ENCODE measurements at places on chromosomes 6 and 20.

- DNase-seq, result no peak
Observed at GRCh38 chr6:85390105-85390728, 59.7 kb upstream of the NT5E start.

GRCh38 chr6:73340048-73340447 lies 14.0 kb downstream of the DPPA5 start:
- no peak for DNase-seq

- DNase-seq, result no peak
Observed at GRCh38 chr20:50246367-50247195, 56.0 kb downstream of the CEBPB start.

DNA sequence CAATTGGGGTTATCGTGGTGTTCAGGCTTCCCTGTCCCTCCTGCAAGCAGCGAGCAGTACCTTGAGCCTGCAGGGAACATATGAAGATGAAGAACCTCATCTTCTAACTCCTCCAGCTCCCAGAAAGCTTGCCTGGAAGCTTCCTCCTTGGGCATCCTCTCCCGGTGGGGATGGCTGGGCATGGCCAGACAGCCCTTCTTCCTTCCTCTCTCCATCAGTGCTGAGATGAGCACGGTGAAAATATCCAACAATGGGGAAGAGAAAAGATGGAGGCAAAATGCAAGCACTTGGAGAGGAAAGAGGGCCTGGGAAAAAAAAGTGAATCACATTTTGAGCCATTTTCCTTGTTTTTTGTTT lies 107.7 kb upstream of the FOXA2 start:
- no peak for DNase-seq

DNA sequence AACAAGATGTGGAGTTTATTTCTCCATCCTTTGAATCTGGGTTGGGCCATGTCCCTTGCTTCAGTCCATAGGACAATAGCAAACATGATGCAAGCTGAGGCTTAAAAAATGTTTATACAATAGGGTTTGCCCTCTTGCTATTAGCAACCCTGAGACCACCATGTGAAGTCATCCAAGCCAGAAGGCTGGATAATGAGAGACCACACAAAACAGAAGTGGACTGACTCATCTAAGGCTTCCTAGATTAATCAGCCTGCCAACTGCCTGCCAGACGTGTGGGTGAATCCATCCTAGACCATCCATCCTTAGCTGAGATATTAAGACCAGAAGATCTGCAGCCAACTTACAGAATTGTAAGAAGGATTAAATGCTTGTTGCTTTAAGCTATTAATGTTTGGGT lies 38.1 kb upstream of the ISM1 start:
- no peak for DNase-seq

DNA sequence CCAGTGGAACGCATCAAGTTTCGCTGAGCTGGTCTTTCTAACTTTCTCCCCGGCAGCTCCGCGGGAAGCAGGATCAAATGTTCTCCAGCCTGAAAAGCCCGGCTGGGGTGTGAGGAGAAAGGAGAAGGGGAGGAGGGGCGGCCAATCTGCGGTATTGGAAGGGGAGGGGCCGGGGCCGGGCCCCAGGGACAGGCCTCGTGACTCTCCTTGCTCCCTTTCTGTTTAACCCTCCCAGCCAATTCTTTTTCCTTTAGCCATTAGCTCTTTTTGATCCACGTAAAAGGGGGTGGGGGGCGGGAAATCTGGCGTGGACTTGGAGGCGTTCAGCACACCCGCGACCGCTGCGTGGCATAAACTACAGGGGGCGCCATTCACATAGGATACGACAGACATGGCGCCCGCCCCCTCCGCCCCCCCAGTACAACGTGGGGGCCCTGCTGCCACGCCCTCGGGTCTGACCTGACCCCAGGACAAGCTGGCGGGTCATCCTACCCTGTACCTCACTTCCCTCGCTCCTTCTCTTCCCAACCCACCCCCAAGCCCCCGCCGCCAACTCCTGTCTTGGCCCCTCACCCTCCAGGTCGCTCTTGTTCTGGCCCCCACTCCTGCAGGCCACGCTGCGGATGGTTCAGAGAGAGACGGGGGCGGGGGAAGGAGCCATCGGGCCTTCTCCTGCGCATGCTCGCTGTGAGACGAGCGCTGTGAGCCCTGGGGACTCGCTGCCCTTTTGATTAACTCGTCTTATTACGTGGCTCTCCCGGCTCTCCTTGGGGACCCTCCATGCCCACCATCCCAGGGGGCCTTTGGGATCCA lies 7.8 kb upstream of the MDGA1 start:
- peak; percentile 94 for DNase-seq

GRCh38 chr20:52869698-52870501 lies 102.3 kb upstream of the TSHZ2 start:
- DNase-seq, result no peak

DNA sequence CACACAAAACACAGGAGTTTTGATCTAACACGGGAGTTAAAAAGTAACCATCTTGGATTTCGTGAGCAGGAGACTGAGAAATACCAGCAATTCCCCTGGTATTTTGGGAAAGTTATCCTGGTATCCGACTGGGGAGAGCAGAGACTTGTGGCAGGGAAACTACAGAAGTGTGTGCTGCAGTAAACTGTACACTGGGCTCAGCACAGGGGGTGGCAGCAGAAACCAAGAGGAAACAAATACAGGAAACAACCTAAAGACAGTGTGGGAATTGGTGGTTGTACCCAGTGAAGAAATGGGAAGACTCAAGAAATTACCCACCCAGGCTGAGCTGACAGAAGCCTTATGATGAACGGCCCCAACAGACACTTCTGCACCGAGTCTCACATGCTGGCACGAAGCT lies 109.8 kb downstream of the CHD6 start:
- no peak for DNase-seq
